ENCODE measurements at places on chromosomes 5 and 9.
A peak's percentile ranks its signal among the peaks of the same experiment; 100 is the strongest.

- no peak for DNase-seq
Measured at GRCh38 chr9:137281345-137282116, 4.0 kb downstream of the TOR4A start.

DNA sequence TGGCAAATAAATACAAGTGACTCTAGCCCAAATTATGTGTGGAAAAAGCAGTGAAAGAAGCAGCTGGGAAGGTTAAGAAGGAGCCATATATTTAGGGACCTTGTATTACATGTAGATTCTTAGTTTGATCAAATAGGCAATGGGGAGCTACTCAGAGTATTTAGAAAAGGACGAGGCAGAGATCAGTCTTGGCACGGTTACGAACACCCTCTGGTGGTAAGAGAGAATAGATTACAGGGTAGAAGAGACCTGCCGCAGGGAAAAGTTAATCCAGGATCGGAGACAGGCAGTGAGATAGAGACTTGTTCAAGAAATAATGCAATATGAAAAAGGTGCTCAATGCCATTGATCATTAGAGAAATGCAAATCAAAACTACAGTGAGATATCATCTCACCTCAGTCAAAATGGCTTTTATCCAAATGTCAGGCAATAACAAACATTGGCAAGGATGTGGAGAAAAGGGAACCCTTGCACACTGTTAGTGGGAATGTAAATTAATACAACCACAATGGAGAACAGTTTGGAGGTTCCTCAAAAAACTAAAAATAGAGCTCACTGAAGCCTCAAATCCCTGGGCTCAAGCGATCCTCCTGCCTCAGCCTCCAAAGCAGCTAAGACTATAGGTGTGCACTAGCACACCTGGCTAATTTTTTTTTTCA is 12.0 kb downstream of the INIP start:
- DNase-seq, result no peak

GRCh38 chr5:139787568-139788293 is 7.9 kb upstream of the PSD2 start:
- DNase-seq, result peak; percentile 84

DNA sequence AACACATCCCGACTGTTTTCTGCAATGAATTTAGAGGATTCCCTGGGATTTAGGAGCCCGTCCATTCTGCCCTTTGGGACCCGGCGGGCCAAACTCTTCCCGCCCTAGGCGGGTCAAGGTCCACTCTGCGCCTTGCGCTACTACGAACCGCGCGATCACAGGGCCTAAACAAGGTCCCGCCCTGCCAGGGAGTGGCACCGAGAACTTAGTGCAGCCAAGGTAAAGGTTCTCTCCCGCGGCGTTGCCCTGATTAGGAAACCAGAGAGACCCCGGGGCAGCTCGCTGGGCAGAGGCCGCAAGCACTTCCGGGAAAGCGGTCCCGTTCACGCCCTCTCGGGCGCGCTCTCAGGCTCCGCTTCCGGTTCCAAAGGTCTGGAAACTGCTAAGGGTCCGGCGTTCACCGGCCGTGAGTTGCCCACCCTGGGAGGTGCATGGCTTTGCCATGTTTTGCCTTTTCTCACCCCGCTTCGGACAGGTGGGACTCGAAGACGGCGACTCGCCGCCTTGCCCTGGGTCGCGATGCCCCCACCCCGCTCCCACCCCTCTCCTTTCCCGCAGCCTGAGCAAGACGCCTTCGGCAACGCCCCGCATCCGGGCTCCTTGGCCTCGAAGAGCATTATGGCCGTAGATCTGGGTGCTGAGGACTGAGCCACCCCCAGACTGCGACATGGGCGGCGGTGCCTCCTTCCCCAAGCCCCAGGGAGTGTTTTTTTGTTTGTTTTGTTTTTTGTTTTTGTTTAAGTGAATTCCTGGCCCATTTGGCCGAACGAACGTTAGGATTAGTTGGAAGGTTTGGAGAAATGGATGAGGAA is 23.4 kb downstream of the HNRNPK start:
- peak; percentile 38 for DNase-seq

DNA sequence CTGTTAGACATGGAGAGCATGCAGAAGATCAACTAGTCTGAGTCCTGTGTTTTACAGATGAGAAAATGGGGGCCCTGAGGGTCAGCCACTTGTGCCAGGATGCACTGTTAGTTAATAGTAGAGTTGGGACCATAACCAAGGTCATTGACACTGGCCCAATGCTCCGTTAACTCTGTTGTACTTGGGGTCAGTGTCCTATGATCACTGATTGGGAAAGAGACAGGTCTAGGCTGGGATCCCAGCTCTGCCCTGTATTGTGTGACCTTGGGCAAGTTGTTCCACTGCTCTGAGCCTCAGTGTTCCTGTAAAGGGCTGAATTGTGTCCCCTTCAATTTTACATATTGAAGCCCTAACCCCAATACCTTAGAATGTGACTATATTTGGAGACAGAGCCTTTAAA is 70.0 kb downstream of the GDNF start:
- no peak for DNase-seq

GRCh38 chr5:87627363-87627762 is 214.6 kb upstream of the CCNH start:
- DNase-seq, result no peak

DNA sequence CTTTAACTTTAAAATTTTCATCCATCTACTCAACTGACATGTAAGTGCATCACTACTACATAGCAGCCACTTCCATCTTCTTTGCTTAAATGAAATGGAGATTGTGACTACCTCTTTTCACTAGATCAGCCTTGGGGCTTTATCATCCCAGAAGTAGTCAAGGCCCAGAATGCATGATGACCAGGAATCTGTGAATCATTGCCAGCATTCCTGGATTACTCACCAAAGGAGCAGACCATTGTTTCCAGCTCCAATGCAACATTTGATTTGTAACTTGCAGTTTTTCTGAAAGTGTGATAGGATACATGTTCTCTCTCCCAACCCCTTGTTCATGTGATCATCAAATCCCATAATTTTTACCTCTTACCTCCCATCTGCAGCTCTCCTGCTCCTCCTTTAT is 65.1 kb downstream of the PLPPR1 start:
- no peak for DNase-seq

DNA sequence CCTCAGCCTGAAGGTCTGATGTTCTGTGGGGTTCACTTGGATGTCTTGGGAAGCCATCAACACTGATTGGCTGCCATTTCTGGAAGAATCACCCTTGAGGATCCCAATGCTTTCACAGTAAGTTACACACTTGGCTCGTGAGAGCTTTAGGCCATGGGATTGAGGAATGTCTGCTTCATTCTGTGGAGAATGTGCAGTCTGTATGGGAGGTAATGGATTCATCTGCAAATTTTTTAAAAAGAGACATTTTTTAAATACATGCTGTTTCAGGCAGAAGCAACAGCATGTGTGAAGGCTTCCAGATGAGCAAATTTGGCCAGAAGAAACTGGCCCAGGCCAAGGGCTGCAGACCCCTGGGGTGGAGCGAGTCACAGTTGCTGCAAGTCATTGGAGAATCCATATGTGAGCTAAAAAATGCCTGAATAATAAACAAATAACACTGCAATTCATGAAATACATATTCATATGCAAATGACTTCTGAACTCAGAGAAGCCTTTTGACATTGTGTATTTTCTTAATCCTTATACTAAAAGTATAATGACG is 146.3 kb upstream of the RASEF start:
- no peak for DNase-seq

DNA sequence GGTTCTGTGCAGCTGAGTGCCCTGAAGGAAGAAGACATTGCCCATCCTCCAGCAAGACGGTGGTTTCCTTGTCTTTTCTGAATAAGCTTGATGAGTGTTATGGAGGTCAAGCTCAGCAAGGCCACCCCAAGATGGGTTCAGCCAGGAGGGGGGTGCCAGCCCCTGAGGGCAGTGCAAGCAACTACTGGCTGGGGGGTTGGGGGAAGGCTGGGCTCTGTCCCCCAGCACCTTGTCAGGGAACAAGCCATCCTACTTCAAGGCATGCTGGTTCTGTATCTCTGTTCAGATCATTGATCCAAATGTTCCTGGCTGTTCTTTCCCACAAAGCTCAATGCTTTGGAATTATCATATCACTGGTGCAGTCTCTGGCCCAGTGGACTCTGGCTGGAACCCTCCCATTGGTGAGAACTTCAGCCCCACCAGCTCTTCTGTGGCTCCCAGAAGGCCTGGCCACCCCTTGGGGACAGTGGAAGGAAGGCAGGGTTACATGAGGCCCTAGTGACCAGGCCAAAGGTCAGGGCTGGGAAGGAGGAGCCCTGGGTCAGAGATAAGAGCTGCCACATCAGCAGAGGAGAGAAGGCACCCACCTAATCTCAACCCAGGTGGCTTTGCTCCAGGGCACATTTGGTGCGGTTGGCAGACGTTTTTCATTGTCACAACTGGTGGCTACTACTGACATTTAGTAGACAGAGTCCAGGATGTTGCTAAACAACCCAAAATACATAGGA is 280.2 kb downstream of the IRX2 start:
- DNase-seq, result no peak

DNA sequence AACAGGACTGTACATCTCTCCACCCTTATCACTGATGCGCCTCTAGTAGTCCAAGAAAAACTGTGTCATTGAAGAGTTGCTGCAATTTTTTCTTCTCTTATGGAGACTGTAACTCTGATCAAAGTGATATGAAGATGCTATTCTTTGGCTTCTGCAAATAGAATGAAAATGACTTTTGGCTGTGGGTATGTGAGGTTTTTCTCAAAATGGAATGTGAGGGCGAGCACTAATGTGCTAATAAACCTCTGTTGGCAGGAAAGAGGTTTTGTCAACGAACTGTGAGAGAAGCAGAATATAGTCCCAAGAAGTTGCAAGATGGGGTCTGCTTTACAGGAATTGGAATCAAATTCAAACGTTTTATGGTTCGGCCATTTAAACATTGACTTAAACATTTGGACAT is 252.0 kb upstream of the GAS1 start:
- DNase-seq, result no peak

DNA sequence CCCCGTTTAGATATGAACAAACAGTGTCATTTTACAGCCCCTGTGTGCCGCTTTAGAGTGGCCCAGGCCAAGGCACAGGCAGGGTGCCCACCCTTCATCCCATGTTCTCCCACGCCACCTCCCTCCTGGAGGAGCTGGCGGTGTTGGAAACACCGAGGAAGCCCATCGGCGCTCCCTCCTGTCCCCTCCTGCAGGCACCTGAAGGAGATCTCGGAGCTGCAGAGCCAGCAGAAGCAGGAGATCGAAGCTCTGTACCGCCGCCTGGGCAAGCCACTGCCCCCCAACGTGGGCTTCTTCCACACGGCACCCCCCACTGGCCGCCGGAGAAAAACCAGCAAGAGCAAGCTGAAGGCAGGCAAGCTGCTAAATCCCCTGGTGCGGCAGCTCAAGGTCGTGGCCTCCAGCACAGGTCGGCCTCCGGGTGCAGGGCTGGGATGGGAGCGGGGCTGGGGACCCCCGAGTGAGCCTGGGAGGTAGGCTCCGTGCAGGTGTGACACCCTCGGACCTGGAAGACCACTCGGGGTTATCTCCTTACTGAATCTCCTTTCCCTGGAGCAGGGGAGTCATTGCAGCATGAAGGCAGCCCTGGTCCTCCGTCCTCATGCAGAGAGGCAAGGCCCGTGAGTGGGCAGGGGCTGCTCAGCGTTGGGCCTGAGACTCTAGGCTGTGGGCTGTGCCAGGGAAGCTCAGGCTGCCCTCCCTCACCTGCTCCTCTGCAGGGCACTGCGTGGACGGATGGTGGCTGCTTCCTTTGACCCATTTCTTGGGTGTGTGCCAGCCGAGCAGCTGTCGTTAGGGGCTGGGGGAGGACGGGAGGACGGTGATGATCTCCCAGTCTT is 113.9 kb downstream of the WNK2 start:
- DNase-seq, result no peak

DNA sequence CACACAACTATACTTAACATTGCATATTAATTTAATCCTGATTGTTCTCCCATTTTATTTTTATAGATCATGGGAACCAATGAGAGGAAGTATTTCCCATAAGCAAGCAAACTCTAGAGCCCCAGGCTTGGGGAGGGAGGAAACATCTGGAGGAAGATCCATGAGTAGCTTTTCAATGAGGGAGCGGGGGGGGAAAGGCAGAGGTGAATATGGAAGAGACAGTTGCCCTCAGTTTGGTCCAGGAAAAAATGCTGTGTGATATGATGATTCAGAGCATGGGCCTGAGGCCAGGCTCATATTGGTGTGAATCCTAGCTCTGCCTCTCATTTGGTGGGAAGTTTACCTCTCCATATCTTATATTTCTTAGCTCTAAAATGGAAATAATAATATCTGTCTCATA is 42.2 kb upstream of the ALDOB start:
- no peak for DNase-seq

DNA sequence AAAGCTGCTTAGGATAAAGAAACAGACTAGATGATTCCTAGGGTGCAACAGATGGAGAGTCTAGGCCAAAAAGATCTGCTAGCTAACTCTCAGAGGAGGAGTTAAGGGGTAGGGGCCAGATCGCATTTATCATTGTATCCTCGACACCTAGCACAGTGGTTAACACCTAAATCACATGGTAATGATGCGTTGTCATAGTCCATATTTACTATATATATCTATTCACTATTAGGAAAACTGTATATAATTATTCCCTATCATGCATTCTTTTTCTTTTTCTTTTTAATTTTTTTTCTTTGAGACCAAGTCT is 92.8 kb upstream of the SLC44A1 start:
- DNase-seq, result no peak

DNA sequence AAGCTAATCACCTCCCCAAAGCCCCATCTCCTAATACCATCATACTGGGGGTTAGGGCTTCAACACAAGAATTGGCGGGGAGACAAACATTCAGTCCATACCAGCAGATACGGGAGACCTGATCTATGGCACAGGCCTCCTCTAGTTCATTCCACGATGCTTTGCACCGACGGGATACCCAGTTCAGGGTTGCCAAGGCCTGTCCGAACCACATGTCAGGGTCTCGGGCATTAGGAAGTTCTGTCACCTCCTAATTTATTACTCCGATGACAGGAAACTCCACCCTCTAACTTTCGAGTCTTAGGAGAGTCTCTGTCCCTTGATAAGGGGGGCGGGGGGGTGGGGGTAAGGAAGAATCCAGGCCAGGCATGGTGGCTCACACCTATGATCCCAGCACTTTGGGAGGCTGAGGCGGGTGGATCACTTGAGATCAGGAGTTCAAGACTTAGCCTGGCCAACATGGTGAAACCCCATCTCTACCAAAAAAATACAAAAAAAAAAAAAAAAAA is 23.8 kb upstream of the ANKRD33B start:
- no peak for DNase-seq
